ENCODE measurements at places on chromosomes 6 and 20.

- no peak for DNase-seq
Observed at GRCh38 chr6:21844120-21844917, 250.8 kb downstream of the SOX4 start.

DNA sequence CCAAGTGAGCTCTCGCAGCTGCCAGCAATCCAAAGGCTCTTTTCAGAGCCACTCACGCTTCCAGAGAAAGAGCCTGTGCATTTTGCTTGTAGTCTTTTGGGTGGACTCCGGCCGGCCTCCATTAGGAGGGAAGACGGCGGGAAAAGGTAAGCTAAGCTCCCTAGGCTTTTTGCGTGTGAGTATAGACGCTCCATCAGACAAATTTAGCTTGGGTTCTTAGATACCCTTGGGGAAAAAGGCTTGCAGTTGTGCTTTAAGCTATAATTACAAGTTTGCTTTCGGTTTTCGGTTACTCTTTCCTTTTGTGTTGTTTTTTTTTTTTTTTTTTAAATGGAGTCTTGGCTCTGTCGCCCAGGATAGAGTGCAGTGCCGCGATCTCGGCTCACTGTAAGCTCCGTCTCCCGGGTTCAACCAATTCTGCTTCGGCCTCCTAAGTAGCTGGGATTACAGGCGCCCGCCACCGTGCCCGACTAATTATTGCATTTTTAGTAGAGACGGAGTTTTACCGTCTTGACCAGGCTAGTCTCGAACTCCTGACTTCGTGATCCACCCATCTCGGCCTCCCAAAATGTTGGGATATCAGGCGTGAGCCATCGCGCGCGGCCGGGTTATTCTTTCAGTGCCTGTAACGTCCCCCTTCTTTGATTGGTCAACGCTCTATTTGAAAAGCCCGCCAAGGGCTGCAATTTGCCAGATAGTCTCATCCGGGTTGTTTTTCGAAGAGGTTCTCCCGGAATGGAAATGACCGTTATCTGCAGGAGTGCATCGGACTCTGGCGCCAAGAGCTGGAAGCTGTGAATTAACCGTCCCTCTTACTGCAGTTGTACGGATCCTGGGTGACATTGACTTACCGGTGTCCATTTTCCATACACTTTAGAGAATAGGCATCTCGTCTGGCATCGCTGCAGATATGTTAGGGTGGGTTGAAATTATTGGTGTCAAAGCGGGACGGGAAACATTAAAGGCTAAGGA, 18.1 kb downstream of the OR2B2 start:
- DNase-seq: peak; percentile 93

DNA sequence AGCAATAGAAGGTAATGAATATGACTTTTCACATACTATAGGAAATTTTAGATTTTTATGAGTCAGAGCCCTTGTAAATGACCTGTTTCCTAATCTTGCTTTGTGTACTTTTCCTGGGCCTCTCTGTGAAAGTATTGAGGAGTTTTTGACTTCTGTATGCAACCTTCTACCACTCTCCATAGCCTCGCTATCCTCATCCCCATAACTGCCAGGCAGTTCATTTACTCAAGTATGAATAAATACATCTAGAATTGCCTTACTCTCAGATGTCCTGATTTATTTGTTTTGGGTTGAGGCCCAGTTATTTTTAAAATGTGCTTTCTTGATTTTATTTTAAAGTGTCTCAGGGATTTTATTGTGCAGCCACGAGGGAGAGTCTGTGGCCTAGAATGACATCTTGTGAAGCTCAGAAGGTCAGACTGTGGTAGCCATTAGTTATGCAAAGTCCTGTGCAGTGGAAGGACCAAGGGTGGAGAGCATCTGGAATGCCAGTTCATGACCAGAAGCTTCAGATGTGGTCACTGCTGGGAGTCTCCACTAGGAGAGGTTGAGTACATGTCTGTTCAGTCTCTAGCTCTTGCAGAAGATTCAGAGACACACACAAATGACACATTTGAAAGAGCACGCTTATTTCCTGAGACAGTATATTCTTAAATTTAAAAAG, 346.2 kb upstream of the IMPG1 start:
- DNase-seq: no peak

- no peak for DNase-seq
Observed at GRCh38 chr6:46056906-46057529, 41.4 kb upstream of the CLIC5 start.

DNA sequence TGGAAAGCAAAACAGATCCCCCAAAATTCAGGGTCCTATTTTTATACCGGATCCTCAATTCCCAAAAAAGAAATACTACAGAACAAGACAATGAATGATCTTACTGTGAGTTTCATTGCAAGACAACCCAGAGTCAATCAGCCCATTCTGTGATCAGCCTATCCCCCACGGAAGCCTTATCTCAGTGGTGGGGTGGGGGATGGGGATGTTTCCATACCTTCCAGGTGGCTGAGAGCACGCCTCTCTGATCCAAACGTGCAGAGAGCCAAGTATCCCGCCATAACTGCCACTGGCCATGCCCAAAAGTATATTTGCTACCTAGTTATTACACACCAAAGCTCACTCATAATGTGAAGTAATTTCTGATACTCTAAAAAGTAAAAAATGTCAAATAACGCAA, 15.1 kb downstream of the WFDC2 start:
- DNase-seq: no peak

- no peak for DNase-seq
Observed at GRCh38 chr6:157329829-157330228, 6.5 kb upstream of the TMEM242 start.

- DNase-seq: peak; percentile 91
Observed at GRCh38 chr6:137749696-137750211, 117.3 kb upstream of the TNFAIP3 start.

- DNase-seq: no peak
Observed at GRCh38 chr6:150299873-150300485, 68.8 kb upstream of the IYD start.

- no peak for DNase-seq
Observed at GRCh38 chr20:49987015-49987867, 4.5 kb downstream of the SNAI1 start.

GRCh38 chr20:26209171-26209941, 512.7 kb upstream of the ZNF337 start:
- DNase-seq: no peak

GRCh38 chr6:108942556-108943492, 94.6 kb downstream of the ARMC2 start:
- no peak for DNase-seq

- no peak for DNase-seq
Observed at GRCh38 chr6:159097256-159097655, 52.5 kb upstream of the TAGAP start.

GRCh38 chr6:90654166-90654565, 67.3 kb upstream of the MAP3K7 start:
- DNase-seq: no peak

DNA sequence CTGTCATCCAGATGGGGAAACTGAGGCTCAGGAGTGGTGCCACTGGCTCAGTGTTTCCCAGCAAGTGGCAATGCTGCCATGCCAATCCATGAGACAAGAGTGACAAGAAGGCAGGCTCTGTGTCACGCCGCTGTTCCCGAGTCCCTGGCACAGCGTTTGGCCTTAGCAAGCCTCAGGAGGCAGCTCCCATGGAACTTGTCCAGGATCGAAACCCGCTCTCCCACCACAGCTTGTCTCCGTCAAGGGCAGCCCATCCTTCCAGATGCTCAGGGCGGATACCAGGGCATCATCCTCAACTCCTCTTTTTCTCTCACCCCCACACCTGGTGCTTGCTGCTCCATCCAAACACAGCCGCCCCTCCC, 110.6 kb upstream of the PTPN1 start:
- DNase-seq: no peak

- DNase-seq: no peak
Observed at GRCh38 chr6:165229216-165229615, 80.2 kb downstream of the C6orf118 start.

DNA sequence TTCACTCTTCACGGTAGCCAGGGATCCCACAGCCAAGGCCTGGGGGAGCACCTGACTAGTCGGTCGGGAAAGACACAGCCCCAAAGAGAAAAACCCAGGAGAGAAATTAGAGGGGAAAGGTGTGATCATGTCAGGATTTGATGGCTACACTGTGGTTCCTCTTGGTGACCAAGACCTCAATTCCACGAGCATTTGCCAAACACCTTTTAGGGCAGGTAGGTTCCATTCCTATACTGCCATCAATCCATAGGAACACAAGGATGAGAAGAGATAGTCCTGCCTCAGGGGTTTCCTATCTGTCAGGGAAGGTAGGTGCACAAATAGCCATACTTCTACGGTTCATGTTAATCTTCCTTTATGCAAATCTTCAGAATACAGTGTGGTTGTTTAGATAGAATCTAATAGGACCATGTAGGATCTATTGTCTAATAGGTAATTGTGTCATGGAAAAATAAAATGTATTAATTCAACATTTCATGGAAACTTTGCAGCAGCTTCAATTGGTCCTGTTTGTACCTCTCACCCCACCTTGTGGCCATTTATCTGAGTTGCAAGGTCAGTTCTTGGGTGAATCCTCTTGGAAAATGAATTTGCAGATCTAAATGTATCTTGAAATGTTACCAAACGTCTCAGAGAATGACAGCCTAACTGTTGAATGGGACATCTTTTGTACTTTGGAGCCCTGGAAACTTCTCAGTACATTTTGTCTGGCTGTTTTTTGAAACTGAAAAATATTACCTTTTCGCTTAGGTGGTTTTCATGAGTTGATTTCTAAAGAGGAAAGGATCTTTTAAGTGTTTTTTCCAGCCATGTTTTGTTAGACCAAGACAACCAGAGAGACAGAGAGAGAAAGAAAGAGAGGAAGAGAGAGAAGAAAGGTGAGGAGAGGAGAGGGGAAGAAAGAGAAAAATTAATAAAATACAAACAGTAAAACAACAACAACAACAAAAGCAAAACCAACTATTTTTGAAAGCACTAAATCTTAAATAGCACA, 33.7 kb upstream of the IYD start:
- DNase-seq: peak; percentile 39

DNA sequence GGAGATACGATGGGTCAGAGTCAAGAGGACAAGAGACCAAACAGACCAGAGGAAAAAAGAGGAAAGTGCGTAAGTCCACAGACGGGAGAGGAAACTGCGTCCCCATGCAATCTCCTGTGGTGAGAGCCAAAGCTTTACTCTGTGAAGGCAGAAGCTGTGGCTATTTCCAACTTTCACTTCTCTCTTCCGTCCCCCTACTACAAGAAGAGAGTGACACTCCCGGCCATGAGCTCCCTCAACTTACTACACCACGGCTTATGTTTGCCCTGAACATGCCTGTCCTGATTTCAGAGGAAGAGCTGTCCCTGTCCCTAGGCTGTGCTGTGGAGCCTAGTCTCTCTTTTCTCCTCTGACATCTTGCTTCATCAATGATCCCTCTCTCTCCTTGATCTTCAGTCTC, 11.5 kb upstream of the SSR1 start:
- no peak for DNase-seq

DNA sequence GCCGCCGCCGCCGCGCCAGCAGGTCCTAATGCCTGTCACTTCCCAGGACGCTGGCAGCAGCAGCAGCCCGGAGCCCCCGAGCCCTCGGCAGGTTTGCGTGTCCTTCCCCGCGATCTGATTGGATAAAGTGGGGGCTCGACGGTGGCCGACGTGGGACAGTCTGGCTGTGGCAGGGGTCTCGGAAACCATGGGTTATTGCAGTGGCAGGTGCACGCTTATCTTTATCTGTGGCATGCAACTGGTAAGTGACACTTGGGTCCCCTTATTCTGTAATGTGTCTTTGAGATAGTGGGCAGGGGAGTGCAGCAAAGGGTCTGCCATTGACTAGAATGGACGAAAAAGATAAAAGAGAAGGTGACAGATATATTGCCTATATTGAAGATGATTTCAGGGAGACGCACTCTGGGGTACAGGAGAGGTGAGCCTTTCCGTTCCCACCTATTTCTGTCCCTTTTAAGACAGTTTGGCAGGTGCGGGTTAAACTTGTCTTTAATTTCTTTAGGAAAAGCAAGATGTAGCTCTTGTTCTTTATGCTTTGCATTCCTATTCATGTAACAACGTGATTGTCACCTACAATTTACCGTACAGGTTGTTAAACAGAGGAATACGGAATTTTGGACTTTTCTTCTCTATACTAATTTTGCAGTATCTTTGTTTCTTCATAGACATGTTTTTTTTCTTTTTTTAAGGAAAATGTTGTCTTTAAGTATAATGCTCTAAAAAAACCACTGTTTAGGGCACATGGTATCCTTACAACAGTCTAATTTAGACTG, 535 bp downstream of the NKAIN2 start:
- peak; percentile 31 for DNase-seq

- no peak for DNase-seq
Observed at GRCh38 chr6:150529646-150530045, 70.0 kb upstream of the PLEKHG1 start.

DNA sequence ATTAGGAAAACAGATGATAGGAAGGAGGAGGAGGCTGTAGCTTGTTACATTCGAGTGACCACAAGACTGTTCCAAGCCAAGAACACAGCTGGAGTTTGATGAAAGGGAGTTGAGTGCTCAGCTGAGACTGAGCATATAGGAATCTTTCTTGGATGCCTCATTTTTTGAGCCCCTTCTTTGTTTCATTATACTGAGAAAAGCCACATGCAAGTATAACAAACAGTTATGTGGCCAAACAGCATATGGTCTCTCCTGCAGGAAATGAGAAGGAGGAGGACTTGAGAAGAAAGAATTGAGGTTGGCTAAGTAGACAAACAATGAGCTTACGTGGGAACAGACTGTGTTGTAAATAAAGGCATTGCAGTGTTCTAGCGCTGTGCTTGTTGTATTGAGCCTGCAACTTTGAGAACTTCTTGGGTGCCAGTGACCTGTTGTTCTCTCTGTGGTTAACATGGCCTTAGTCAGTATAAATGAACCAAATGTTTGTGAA, 78.3 kb downstream of the AKAP7 start:
- DNase-seq: no peak

DNA sequence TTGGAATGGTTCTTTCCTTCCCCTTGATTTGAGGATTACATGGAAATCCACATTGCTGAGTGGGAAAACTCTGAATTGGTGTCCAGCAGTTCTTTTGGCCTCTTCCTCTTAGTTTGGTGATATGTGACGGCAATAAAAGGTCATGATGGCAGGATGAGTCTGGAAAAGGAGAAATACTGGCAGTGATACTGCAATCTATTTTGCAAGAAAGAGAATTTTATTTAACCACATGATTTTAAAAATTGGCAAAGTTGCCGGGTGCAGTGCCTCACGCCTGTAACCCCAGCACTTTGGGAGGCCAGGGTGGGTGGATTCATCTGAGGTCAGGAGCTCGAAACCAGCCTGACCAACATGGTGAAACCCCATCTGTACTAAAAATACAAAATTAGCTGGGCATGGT, 73.1 kb downstream of the ADTRP start:
- DNase-seq: no peak
